ENCODE measurements at places on chromosomes 6 and 20.
A peak's percentile ranks its signal among the peaks of the same experiment; 100 is the strongest.

GRCh38 chr6:33988121-33989015 lies 157.5 kb downstream of the GRM4 start:
- DNase-seq: no peak

DNA sequence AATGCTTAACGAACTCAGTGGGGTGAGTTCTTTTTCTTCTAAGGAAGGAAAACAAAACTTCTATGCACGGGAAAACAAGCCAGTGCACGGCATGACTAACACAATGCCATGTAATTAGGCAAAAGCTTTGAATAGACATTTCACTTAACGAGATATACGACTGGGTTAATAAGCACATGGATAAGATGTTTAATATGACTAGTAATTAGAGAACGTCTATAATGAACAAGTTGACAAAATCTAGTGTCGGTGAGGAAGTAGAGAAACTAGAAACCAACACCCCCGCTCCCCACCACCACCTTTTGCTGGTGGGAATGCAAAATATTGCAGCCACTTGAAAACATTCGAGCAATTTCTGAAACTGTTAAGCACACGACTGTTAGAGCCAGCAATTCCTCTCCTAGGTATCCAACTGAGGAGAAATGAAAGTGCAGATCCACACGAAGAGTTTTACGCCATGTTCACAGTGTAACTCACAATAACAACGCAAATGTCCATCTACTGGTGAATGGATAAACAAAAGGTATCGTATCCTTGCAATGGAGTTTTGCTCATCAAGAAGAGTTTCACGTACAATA lies 644.9 kb upstream of the AGPAT4 start:
- DNase-seq: no peak

DNA sequence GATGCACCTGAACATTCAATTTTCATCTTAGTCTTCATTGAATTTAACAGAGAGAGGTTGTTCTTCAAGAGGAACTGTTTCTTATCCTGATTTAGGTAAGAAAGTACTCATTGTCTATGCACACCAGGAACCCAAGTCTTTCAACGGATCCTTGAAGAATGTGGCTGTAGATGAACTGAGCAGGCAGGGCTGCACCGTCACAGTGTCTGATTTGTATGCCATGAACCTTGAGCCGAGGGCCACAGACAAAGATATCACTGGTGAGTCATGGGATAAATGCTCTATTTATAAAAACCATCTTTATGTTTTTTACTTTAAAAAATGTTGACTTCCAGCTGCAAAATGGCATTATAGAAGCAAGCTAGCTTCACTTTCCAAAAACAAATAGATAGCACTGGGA lies 10.2 kb downstream of the NQO2 start:
- no peak for DNase-seq

DNA sequence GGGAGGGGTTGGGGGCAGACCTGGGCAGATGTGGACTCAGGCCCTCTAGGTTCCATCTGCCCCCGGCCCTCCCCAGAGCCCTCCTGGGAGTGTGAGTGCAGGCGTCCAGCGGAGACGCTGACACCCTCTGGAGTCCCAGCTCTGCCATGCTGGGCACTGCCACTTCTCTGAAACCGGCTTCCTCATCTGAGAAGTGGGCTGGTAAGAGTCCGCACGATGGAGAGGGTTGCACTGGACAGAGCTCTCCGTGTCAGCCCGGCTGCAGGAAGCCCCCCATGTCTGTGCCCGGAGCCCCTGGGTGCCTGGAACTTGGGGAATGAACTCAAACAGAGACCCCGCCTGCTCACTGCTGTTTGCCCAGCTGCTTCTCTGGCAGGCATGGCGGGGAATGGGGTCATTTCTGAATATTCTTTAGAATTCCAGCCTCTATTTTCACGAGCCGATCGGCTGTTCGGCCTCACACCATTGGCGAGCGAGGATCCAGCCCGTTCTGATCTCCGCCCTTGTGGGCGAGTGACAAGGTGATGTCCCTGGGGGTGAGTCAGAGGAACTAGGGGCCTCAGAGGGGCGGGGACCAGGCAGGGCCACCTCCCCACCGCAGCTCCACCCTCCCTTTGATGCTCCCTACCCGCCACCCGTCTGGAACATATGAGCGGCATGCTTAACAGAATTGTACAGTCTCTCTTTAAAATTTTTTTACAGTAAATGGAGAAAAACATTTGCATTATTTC lies 47.8 kb upstream of the GATA5 start:
- DNase-seq: peak; percentile 30

GRCh38 chr6:70797625-70798024 lies 129.9 kb downstream of the SMAP1 start:
- no peak for DNase-seq

- DNase-seq: peak; percentile 19
These were observed 45.4 kb upstream of the NKX2-2 start for GRCh38 chr20:21559305-21559704.

- DNase-seq: no peak
These were observed 1.1 kb upstream of the SYTL3 start for GRCh38 chr6:158648682-158649131.

- DNase-seq: no peak
These were observed 8.0 kb upstream of the SNX3 start for GRCh38 chr6:108268845-108269244.

DNA sequence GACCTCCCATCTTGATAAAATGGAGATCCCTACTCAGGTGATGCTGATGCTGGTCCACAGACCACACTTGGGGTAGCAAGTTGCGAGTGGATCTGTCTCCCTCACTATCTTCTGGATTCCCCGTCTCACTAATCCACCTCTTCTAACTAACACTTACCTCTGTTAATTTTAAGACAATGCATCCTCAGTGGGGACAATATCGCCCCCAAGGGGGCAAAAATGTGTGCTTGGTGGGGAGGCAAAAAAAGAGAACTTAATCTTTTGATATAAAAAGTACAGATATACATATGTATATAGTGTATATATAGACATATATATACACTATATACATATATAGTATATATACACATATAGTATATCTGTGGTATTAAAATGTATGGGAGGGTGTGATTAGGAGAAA lies 4.3 kb downstream of the LRFN2 start:
- no peak for DNase-seq

DNA sequence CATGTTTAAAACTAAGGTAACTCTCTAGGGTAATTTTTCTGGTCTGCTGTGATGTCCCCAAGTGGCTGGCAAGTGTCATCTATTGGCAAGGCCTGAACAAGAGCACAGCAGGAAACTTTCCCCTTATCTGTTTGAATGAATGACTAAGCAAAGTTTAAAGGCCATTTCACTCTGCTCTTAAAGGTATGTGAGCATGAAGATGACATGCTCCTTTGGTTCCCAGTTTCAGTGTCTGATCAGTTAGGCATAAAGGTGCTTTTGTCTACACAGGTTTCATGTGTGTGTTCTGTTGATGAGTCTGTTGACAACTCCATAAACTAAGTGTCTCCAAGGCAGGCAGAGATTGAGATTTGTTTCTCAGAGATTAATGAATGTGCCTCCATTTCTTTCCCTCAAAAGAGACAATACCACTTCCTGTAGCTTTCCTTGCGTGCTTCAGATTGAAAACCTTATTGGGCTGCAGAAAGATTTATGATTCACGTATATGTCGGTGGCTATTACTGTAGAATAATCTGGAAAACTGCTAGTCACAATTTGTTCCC lies 83.9 kb downstream of the MAP3K7 start:
- no peak for DNase-seq

GRCh38 chr20:3973705-3974104 lies 41.7 kb downstream of the RNF24 start:
- no peak for DNase-seq

DNA sequence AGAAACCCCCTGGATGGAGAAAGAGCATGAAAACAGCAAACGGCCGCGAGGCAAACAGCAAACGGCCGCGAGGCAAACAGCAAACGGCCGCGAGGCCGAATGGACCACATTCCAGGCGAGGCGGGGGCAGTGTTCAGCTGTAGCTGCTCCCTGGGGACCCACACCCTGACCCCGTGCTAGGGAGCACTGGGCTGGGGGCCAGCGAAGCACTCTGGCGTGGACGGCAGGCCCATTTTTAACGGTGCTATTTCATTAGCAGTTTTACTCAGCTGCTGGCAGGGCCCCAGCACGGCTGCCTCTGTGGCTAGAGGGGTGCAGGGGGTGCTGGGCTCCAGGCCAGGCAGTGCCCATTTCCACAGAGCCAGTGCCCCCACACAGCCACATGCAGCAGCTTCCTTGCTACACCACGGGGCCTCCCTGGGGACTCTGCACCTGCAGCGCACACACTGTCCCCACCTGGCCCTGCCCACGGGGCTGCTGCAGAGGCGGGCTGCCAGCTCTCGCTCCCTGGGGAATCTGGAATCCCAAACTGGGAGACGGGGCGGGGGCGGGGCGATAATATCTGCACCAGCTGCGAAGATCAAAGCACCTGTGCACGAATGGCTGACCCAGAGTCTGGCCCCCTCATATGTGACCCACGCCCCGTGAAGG lies 35.6 kb upstream of the SLCO4A1 start:
- no peak for DNase-seq

DNA sequence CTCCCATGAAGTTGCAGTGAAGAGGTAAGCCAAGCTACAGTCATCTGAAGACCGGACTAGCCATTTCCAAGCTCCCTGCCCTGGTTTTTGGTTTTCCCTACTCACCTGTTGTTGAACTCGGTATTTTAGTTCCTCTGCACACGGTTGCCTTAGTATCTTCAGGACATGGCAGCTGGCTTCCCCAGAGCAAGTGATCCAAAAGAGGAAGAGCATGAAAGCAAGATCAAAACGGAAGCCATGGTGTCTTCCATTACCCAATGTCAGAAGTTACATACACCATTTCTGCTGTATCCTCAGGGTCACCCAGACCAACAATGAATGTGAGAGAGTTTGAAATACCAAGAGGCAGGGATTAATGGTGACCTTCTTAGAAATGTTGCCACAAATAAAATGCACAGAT lies 276.6 kb upstream of the CNR1 start:
- DNase-seq: no peak

DNA sequence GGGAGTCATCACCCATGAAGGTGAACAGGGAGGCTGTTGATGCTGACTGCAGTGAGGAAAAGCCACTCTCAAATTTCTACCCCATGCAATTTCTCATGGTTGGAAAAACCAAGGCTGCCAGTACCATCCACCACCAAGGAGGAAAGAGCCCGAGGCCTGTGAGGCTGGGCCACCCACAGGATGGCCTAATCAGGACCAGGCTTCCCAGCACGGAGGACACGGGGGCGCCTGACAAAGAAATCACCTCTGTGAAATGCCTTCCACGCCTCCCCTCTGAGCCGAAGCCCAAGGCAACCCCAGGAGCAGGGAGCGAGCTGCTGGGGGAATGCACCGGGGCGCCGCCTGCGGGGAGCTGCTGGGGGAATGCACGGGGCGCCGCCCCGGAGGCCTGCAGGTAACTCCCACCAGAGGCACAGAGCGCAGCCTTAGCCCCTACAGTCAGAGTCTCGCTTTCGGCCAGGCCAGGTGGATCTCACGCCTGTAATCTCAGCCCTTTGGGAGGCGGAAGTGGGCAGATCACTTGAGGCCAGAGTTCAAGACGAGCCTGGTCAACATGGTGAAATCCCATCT lies 26.9 kb downstream of the FOXF2 start:
- no peak for DNase-seq

GRCh38 chr6:100176311-100176950 lies 182.4 kb upstream of the MCHR2 start:
- DNase-seq: no peak

DNA sequence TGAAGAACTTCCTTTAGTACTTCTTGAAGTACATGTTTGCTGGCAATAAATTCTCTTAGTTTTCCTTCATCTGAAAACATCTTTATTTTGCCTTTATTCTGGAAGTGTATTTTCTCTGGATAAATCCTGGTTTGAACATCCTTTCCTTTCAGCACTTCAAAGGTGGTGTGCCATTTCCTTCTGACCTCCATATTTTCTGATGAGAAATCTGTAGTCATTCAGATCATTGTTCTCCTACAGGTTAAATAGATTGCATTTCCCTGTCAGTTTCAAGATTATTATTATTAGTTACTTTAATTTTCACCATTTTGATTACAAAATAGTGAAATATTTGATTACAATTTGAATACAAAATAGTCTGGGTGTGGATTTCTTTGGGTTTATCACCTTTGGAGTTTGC lies 134.5 kb downstream of the CDH26 start:
- no peak for DNase-seq

DNA sequence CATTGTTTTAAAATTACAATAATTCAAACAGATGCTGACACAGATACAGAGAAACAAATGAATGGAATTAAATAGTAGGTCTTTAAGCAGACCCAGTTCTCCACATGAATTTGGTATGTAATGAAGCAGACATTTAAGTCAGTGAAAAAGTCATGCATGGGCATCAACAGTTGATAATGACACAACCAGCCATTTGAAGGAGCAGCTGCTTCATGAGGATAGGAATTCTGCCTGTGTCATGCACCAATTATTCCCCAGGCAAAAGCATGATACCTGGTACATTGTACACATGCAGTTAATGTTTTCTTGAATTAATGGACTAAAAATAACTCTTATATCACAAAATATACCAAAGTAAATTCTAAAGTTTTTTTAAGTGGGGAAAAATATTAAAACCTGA lies 11.2 kb upstream of the HEY2 start:
- DNase-seq: no peak

DNA sequence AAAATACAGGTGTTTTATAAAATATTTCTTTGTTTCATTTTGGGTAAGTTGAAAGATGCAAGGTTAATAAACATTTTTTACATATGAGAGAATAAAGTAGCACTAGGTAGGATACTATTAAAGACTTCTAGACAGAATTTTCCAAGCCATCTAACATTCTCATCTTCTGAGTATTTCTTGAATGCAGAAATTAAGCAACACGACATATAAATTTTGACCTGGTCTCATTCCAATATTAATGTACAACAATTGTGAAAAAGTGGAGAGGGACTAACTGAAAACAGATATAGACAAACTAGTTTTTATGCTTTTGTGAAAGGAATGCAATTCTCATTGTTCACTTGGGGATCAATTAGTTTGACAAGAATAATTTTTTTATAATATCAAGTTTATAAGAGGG lies 11.5 kb upstream of the FOXO3 start:
- DNase-seq: no peak

DNA sequence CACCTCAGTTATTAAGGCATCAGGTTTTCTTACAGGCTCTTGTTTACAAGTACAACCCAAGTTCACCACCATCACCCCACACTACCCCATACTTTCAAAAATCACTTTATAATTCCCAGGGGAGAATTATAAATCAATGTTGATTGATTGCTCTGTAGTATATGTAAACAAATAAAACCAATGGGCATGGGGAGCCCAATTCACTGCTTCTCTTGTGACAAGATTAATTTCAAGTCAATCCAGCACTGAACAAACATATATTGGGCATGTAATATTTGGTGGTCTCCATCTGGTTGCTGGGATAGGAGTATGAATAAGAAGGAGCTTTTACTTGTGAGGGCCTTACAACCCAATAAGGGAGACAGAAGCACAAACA lies 95.8 kb downstream of the CLVS2 start:
- DNase-seq: no peak

GRCh38 chr6:28589234-28589956 lies 63.7 kb downstream of the GPX5 start:
- peak; percentile 23 for DNase-seq

- DNase-seq: no peak
These were observed 45.9 kb upstream of the AIG1 start for GRCh38 chr6:143014764-143015163.
